CD4-positive, alpha-beta T cell treated with Interferon gamma for 1 hour (primary cell): ENCODE measurements at places on chromosomes 1 and 21.

- no peak for DNase-seq
These were observed 13.3 kb upstream of the LCE5A start for GRCh38 chr1:152497273-152497672.

DNA sequence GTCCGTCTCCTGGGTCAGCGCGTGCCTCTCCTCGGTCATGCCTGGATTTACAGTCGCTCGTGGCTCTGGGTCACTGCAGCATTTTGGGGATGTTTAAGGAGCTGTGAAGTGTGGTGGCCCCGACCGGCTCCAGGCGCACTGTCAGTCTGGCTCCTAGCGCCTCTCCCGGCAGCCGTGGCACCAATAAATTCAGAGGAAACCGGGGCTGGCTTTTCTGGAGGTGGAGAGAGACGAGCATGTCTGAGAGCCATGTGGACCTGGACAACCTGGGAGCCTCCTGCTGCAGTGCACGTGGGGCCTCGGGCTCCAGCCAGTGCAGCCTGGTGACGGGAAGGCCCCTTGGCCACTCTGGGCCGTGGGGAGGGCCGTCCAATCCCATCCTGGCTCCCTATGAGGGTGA, 17.1 kb downstream of the PLCH2 start:
- no peak for DNase-seq

- DNase-seq: no peak
These were observed 32.8 kb upstream of the RAVER2 start for GRCh38 chr1:64712049-64712448.

- no peak for DNase-seq
These were observed 21.2 kb upstream of the TTLL7 start for GRCh38 chr1:84020151-84020550.

GRCh38 chr1:231416901-231417300, 5.2 kb downstream of the EGLN1 start:
- DNase-seq: no peak

- no peak for DNase-seq
These were observed 167.2 kb downstream of the FMN2 start for GRCh38 chr1:240258910-240259309.

GRCh38 chr1:154290921-154291320, 18.5 kb downstream of the HAX1 start:
- no peak for DNase-seq

DNA sequence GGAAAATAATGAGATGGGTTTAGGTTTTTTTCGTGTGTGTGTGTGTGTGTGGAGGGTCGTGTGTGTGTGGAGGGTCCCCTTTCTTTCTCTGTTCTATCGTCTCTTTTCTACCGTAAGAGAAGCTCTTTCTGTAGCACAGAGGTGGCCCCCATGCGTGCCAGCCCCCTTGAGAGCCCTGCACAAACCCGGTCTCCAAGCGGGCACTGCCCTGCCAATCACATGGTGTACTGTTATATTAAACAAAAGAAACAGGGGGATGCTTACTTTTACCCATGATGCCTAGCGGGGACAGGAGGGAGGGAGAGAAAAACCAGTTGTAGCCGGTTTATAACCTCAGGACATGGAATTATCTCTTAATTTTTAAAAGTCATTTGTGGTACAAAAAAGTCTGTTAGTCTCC, 41.0 kb downstream of the GATAD2B start:
- no peak for DNase-seq

GRCh38 chr1:77876884-77877283, 11.5 kb upstream of the NEXN start:
- DNase-seq: no peak

DNA sequence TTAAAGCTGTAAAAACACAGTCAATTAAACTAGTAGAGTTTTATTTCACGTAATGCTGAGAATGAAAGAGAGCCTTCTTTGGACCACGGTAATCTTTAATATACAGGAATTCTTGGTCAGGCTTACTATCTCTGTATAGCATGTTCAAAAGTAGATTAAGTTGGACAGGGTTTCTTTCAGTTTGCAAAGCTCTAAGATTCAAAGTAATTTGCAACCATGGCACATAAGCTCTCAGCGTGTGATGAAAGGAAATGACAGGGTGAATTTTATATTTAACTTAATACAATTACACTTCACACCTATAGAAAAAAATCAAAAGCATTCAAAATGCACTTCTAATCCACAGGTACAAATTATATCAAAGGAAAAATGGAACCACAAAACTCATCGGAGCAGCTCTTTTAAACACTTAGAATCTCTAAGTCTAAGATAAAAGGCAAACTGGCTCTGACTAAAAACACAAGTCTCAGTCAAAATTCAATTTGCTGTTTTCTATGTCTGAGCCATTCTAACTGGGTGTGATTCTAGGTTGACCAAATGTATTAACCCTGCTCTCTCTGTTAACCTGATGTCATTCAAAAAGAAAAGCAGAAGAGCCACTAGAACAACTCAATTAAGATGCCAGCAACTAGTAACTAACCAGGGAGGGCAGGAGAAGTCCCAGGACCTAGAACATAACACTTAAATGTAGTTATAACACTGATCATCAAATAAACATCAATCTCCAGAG, 147.7 kb downstream of the RERE start:
- no peak for DNase-seq
